Hematopoietic multipotent progenitor cell treated with erythropoietin and hydrocortisone succinate and interleukin-3 and kit ligand, for 8 days (in vitro differentiated cells): ENCODE measurements at places on chromosomes 16 and 17.

- DNase-seq: no peak
Measured at GRCh38 chr17:29141514-29141876, 38.7 kb downstream of the MYO18A start.

DNA sequence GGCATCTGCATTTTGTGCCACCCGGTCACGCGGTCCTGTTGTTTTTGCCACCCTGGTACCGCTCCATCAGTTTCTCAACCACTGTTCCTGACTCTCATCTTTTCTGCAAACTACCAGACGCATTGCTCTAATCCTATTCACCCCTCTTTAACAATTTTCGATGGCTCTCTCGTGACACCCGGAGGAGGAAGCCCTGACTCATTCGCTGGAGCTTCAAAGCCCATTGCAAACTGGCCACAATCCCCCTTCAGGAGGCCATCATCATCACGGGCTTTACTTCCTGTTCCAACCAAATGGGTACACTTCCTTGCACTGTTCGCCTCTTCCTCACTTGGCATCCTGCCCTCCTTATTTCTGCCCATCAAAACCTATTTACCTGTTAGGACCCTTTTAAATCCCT, 155.3 kb downstream of the RGS9 start:
- no peak for DNase-seq

- no peak for DNase-seq
Measured at GRCh38 chr16:49275050-49275730, 6.4 kb downstream of the CBLN1 start.

DNA sequence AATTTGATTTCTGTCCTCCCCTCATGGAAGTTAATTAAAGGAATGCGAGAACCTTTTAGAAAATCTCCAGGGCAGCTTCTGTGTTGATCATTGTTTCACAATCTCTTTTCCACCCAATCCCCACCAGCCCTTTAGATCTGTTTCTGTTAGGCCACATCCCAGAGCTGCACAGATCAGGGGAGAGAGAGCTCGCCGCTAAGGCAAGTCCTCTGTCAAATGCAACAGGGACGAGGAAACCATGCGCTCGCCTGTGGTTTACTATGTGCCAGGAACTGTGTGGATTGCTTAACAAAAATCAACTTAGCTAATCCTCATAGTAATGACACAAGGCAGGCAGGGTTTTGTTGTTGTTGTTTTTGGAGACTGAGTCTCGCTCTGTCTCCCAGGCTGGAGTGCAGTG, 115.4 kb downstream of the SALL1 start:
- DNase-seq: no peak
